ENCODE measurements at places on chromosomes 2 and 18.

DNA sequence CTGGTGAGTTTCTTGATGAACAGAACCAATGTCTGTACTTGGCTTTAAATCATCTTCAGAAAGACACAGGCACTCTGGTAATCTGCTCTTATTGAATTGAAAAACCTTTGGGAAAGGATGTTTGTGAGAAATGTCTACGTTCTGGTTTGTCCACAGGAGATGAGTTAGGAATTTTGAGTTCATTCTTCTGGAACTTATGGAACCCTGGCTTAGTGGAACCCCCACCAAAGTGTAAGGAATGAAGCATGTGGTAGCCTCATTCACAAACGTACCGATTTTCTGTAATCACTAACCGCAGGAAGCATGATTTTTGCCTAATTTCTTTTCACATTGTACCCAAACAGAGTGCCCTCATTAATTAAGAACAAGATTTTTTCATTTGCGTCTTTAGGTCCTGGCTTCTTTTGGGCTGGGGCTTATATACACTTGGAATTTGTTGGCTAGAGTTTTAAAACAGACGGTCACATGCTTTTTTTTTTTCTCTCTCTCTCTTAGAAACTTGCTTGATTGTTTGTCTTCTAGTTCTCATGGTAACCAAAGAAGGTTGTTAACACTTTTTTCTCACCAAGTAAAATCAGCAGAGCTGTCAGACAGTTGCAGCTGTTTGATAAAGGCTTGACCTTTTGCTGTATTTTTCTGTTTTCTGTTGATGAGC is 314.1 kb upstream of the THUMPD2 start:
- peak; percentile 82 for DNase-seq

GRCh38 chr2:174008720-174009119 is 43.5 kb upstream of the SP3 start:
- DNase-seq: no peak

DNA sequence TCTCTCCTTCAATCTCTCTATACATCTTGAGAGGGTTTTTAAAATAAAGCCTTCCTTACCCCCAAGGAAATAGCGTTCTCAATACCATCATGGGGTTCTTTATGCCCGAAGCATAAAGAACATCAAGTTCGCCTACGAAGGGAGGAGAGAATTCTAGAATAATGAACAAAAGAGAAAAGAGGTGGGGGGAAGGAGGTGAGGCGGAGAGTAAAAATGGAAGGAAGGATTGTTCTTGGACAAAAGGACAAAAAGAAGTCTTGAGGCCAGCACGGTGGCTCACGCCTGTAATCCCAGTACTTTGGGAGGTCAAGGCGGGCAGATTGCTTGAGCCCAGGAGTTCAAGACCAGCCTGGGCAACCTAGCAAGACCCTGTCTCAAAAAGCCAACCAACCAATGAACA is 319.8 kb upstream of the NCKAP5 start:
- DNase-seq: no peak

- no peak for DNase-seq
Observed at GRCh38 chr18:7566244-7566566, 911 bp upstream of the PTPRM start.

DNA sequence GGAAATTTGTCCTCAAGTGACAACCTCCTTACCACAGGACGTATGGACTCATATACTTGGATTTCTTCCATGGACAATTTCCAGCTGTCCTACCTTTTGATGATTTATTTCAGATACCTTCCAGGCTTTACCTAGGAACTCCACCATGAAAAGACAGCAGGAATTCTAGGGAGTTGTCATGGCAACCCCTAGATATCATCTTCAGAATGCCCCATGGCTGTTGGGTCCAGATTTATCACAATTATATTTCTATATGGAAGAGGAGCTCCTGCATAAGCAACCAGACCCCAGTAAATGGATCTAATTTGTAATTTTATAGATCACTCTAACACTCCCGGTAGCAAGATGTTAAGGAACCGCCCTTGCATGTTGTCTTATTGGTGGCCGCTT is 102.3 kb upstream of the ZNF521 start:
- no peak for DNase-seq

GRCh38 chr2:109382951-109383350 is 230.8 kb downstream of the SEPTIN10 start:
- peak; percentile 47 for DNase-seq

DNA sequence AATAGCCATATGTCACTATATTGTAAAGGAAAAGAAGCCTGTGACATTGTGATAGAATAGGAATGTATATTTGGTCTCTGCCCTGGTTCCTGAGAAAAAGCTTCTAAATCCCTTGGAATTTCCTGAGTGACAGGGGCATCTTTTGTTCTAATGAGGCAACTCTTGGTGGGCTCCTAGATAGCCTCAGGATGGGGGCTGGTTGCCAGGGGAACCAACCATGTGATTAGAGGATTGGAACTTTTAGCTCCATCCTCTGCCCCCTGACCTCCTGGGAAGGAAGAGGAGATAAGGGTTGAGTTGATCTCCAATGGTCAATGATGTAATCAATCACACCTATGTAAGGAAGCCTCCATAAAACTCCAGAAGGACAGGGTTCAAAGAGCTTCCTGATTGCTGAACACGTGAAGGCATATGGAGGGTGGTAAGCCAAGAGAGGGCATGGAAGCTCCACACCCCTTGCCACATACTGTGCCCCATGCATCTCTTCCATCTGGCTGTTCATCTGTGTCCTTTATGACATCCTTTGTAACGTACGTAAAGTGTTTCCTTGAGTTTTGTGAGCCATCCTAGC is 2.9 kb upstream of the ME2 start:
- no peak for DNase-seq

DNA sequence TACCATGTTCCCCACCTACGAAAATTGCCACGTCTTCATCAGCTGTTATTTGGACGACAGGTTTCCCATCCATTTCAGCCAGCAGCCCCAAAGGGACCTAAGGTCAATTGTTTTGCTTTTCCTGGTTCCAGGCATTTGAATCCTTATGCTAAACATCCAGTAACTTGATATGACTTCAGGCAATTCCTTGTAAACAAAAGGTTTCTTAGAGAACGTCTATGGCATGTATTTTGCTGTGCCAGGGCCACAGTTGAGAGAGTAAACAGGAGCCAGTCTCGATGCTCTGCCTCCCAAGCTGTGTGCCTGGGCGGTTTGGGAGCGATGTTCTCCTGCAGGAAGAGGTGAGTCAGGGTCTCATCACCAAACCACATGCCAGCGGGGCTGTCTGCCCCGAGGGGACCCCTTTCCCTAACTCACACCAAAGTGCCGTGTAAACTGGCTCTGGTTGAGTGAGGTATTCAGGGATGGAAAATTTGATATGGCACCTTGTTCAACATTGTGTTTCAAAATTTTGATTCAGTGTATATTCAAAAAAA is 12.9 kb upstream of the MC5R start:
- DNase-seq: no peak

- no peak for DNase-seq
Observed at GRCh38 chr2:104052356-104052755, 801.6 kb upstream of the POU3F3 start.

GRCh38 chr2:127003070-127003800 is 103.7 kb downstream of the BIN1 start:
- no peak for DNase-seq

- no peak for DNase-seq
Observed at GRCh38 chr18:76903386-76903785, 81.0 kb downstream of the ZNF236 start.

- DNase-seq: no peak
Observed at GRCh38 chr2:238294046-238294392, 5.6 kb upstream of the PER2 start.

- no peak for DNase-seq
Observed at GRCh38 chr18:26425148-26425531, 123.2 kb downstream of the KCTD1 start.

- DNase-seq: no peak
Observed at GRCh38 chr2:27390822-27391679, 10.5 kb upstream of the ZNF513 start.

GRCh38 chr2:202574541-202574940 is 60.2 kb upstream of the FAM117B start:
- DNase-seq: no peak

DNA sequence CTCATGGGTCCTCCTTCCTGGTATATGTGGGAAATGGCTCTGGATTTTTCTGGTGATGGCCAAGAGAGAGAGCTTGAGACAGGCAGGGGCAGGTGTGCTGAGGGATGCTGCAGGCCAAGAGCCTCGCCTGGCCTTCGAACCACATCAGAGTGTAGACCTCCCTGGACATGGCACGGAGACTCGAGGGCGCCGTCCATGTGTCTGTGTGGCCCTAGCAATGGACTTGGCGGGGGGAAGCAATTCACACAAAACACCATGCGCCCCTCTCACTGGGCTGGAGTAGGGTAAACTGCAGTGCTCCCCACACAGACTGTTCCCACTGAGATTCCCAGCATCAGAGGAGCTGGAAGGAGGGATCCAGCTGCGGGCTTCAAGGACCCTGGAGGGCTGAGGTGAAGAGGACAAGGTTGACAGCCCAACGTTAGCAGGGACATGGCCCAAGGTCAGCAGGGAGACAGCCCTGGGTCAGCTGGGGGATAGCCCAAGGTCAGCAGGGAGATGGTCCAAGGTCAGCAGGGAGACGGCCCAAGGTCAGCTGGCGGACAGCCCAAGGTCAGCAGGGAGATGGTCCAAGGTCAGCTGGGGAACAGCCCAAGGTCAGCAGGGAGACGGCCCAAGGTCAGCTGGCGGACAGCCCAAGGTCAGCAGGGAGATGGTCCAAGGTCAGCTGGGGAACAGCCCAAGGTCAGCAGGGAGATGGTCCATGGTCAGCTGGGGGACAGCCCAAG is 75.4 kb upstream of the HDAC4 start:
- no peak for DNase-seq

DNA sequence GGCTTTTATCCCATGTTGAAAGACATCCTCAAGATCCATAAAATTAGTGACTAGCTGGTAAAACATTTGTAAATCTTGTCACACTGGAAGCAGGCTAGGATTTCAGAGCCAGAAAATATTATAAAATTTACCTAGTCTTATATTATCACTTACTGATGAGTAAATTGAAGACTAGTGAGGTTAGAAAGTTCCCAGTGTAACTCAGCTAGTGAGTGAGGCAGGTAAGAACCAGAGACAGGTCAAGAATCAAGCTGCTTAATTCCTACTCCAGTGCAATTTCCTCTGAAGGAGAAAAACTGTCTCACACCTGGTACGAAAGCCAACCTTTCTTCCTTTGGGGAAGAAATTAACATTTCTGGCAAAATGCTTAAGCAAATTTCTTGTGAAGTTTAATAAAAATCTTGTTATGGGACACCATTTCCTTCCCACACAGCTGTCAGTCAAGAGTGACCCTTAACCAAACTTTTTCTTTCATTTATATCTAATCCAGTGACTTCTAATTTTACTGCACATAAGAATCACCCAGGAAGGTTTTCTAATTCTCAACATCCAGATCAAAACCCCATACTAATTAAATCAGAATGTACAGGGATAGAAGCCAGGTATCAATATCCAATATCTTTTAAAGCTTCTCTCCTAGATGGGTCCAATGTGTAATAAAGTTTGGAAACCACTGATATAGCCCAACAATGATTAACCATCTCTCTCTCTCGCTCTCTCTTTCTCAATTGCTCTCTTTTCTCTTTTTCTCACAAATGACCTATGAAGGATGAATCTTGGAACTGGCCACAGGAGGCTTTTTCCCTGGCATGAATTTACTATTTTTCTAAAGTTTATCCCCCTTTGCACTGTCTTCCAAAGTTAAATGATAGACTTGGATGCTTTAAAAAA is 264.3 kb upstream of the SLC39A10 start:
- DNase-seq: no peak

DNA sequence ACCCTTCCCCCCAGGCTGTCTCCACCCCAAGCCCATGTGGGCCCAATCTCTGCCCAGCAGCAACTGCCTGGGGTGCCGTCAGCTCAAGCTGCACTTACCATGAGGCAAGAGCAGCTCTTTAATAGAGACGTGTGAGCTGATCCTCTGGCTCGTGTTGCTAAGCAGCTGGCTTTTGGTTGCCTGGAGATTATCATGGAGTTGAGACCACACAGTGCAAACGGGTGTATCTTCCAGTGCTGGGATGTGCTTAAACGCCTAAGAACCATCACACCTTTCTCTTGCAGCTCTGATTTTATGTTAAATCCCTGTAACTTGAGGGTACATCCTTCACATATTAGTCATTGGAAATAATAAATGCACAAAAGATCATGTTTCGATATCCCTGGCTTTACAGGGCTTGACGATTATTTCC is 271.1 kb downstream of the PRKCE start:
- no peak for DNase-seq

DNA sequence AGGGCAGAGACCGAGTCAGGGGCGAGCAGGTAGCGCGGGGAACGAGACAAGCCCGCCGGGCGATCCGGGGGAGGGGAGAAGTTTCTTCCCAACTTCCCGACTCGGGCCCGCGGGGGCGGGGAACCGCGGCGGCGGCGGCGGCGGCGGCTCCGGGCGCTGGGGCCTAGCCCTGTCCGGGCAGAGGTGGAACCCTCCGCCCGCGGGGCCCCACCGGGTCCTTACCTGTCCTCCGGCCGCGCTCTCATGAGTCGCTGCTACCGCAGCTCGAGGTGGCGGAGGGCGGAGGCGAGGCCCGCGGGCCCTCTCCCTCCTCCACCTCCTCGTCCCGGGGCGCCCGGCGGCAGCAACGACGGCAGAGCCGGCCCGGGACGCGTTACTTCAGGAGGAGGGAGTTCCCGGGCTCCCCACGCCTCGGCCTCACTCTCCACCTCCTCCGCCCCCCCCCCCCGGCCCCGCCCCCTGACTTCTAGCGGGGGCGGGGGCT is at the start of gene YES1:
YES1 (minus strand) TSS at position 351 of the 484 bp plus-strand sequence. CDS start 55,415 bp downstream, outside the sequence.
- no peak for DNase-seq

DNA sequence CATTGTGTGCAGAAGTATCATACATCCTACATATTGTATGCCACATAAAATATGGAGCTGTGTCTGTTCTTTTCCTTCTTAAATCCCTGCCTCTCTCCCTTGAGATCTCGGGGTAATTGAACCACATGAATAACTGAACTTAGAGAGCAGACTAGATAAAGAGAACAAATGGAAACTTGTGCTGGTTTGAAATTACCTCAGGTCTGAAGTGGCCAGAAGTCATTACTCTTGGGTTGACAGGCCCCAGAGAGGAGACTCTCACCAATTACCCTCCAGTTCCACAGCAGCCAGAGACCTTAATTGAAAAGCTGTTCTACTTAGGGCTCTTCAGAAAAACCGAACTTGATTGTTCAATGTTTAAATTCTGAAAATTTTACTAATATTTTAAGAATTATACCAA is 5.0 kb upstream of the ADAM17 start:
- no peak for DNase-seq

DNA sequence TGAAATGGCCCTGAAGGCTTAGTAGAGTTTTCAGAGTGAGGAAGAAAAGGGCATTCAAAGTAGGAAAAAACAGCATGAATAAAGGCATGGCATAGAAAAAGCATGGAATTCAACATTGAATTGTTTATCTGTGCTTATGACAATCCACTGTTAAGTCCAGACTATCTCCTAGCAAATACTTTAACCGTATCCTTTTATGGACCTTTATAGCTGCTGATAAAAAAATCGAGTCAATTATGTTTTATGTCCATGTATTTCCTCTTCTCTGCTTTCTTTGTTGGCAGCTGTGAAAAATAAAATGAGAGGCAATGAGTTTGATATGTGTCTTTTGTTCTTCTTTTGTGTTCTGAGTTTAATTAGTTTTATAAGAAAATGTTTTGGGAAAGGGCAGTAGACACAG is 70.4 kb downstream of the TDRD15 start:
- no peak for DNase-seq

GRCh38 chr2:203820969-203821368 is 46.6 kb upstream of the CTLA4 start:
- DNase-seq: no peak
